ENCODE measurements at places on chromosomes 2 and 18.

DNA sequence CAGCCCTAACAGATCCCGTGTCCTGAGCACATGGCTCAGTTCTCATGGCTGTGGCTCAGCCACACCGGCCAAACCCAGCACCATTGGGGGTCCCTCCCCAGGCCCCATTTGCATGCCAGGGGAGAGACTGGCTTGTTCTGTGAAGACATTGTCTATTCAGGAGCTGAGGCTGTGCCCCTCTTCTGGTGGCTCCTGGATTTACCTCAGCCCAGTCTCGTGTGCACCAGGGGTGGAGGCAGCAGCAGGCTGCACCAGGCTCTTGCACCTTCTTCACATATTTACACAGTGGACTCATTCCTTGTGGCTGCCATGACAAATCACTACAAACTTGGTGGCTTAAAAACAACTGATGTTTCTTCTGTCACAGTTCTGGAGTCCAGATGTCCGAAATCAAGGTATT lies 92.4 kb upstream of the ITGA6 start:
- no peak overlapping the region for H3K27ac ChIP-seq
- no peaks in the 10 kb centered on the region for H3K27me3 ChIP-seq
- H3K4me1 ChIP-seq: peaks cover 7% of the 10 kb centered on the region
- DNase-seq: no peak
- H3K36me3 ChIP-seq: no peaks in the 10 kb centered on the region
- H3K4me3 ChIP-seq: no peak overlapping the region

DNA sequence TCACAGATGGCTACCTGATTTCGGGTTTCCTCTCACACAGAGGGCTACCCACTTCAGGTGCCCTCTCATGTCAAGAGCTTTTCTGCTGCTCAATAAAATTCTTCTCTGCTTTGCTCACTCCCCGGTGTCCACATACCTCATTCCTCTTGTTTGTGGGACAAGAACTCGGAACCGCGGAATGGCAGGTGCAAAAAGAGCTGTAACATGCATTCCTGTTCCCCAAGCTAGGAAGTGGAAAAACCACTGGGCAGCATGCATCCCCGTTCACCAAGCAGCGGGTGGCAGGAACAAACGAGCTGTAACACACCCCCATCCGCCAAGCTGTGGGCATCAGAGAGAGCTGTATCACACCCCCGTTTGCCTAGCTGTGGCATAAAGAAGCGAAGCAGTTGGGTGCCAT lies 27.2 kb upstream of the FRZB start:
- H3K27ac ChIP-seq: no peak overlapping the region
- no peak for DNase-seq
- H3K4me3 ChIP-seq: no peak overlapping the region
- no peaks in the 10 kb centered on the region for H3K27me3 ChIP-seq

DNA sequence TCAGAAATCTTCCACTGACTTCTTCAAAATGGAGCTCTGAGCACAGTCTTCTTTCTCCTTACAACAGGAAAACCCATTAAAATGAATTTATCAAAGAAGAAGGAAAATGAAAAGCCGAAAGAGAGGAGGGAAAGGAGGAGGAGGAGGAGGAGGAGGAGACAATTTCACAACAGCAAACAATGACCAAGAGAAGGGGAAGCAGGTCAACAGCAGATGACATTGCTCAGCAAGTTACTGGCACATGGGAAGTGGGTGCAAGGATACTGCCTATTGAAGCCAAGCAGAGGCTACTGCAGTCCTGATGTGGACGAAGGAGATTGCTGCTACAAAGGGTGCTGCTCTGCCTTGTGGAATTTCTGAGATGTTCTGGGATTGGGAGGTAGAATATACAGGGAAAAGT lies 268.2 kb upstream of the FBXO11 start:
- no peak overlapping the region for H3K27ac ChIP-seq
- no peaks in the 10 kb centered on the region for H3K4me1 ChIP-seq
- no peaks in the 10 kb centered on the region for H3K36me3 ChIP-seq

DNA sequence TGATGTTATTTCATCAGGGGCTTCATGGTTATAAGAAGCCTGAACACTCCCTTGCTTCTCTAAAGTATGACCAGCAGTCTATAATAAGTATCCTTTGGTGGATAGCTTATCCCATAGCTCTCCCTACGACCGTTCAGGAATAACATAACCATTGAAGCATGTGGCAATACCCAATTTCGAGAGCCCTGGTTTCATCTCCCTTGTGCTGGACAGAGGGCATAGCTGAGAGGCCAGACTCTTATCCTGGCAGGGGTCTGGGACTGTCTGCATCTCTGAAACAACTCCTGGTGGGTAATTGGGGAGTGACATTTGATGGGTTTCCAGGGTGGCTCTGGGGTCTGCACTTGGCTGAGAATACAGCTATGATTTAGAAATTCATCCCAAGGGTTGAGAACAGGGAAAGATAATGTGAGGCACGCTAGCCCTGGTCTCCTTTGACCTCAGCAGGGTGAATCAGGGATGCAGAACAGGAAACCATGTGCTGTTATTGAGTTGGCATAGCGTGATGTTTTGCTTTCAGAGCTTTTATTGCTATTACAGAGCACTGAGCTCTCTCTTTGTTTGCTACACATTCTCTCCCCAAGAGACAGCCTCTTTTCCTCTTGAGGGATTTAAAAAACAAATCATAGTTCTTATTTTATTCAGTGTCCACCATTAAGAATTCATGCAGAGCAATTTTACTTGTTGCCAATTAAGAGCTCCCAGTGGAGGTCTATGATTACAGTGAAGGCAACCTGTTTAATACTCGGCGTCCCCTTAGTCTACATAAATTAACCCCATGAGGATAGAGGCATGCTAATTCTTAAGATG lies 274.5 kb downstream of the NCKAP5 start:
- no peaks in the 10 kb centered on the region for H3K4me1 ChIP-seq
- DNase-seq: no peak
- H3K27ac ChIP-seq: no peak overlapping the region
- no peaks in the 10 kb centered on the region for H3K27me3 ChIP-seq
- H3K4me3 ChIP-seq: no peak overlapping the region

GRCh38 chr2:59912042-59912441 lies 641.4 kb downstream of the BCL11A start:
- no peaks in the 10 kb centered on the region for H3K36me3 ChIP-seq
- no peaks in the 10 kb centered on the region for H3K4me1 ChIP-seq
- H3K27me3 ChIP-seq: no peaks in the 10 kb centered on the region
- H3K4me3 ChIP-seq: no peak overlapping the region
- no peak for DNase-seq

DNA sequence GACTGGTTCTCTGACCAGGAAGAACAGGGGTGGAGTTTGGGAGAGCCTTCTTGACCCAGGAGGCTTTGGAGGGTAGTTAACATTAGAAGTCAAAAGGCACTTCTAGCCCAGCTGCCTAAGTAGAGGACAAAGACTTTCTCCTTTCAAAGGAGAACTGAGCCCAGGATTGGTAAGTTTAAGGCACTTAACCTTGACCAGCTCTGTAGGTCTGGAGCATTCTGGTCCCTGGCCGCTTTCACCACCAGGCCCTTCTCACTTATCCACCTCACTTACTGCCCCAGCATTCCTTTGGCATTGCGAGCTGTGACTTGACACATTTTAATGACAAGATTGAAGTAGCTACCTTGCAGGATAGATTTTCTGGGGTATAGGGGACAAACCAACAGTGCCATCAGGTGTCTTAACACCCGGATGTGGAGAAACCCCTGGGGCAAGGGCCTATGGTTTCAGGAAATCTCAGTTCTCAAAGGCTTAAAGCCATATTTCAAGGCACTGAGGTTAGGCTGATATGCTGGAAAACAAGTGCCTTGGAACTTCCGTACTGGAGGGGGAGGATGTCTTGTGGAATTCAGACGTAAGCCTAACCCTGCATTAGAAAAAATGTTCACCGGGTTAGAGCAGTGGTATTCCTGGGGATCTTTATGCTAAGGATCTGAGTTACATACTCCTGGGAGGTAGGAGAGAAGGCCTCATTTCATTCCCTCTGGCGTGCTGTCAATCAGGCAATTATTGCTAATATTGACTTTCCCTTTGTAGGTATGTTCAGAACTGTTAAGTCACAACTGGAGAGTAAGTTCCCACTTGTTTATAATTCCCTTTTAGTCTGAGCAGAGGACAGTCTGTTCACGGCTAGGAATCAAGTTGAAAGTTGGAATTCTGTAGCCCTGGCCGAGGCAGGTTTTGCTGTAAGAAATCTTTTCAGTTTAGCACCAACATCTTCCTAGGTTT lies 4.3 kb downstream of the C2orf68 start:
- no peak for DNase-seq
- no peaks in the 10 kb centered on the region for H3K27me3 ChIP-seq
- H3K4me1 ChIP-seq: peaks cover 68% of the 10 kb centered on the region
- H3K36me3 ChIP-seq: peaks cover 26% of the 10 kb centered on the region

- H3K27ac ChIP-seq: no peak overlapping the region
- no peaks in the 10 kb centered on the region for H3K27me3 ChIP-seq
Measured at GRCh38 chr18:62529597-62529996, 6.8 kb downstream of the ZCCHC2 start.

- no peak overlapping the region for H3K4me3 ChIP-seq
- H3K27ac ChIP-seq: no peak overlapping the region
- H3K27me3 ChIP-seq: no peaks in the 10 kb centered on the region
- H3K4me1 ChIP-seq: peaks cover 3% of the 10 kb centered on the region
- no peaks in the 10 kb centered on the region for H3K36me3 ChIP-seq
- no peak for DNase-seq
Measured at GRCh38 chr2:705971-706511, 28.8 kb upstream of the TMEM18 start.

DNA sequence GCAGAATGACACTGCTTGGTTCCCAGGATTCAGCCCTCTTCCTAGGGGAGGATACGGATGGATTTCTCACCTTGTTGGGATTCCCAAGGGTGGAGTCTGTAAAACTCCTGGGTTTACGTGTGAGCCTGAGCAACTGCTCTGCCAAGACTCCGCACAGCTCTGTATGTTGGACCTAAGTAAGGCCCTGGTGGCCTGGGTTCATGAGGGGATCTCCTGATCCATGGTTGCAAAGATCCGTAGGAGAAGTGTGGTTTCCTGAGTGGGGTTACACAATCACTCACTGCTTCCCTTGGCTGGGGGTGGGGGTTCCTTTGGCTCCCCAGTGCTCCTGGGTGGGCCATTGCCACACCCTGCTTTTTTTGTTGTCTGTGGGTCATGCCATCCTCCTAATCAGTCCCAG lies 37.7 kb downstream of the ANKRD12 start:
- peak overlapping the region; percentile 18 for H3K27ac ChIP-seq
- no peak overlapping the region for H3K4me3 ChIP-seq
- H3K36me3 ChIP-seq: peaks cover 2% of the 10 kb centered on the region
- no peak for DNase-seq
- H3K4me1 ChIP-seq: peaks cover 41% of the 10 kb centered on the region

- no peak overlapping the region for H3K4me3 ChIP-seq
- H3K27ac ChIP-seq: no peak overlapping the region
- H3K27me3 ChIP-seq: no peaks in the 10 kb centered on the region
Measured at GRCh38 chr18:41025666-41026065, 929.4 kb upstream of the PIK3C3 start.

- no peak for DNase-seq
- peak overlapping the region; percentile 34 for H3K27ac ChIP-seq
- no peaks in the 10 kb centered on the region for H3K27me3 ChIP-seq
- H3K36me3 ChIP-seq: no peaks in the 10 kb centered on the region
- H3K4me3 ChIP-seq: peak overlapping the region; percentile 65
- H3K4me1 ChIP-seq: peaks cover 29% of the 10 kb centered on the region
Measured at GRCh38 chr2:16664052-16664731, 1.4 kb downstream of the CYRIA start.

GRCh38 chr2:226906163-226906693 lies 70.4 kb downstream of the RHBDD1 start:
- H3K27me3 ChIP-seq: no peaks in the 10 kb centered on the region
- H3K27ac ChIP-seq: no peak overlapping the region
- peaks cover 4% of the 10 kb centered on the region for H3K4me1 ChIP-seq
- H3K4me3 ChIP-seq: no peak overlapping the region
- H3K36me3 ChIP-seq: peaks cover 3% of the 10 kb centered on the region
- no peak for DNase-seq

DNA sequence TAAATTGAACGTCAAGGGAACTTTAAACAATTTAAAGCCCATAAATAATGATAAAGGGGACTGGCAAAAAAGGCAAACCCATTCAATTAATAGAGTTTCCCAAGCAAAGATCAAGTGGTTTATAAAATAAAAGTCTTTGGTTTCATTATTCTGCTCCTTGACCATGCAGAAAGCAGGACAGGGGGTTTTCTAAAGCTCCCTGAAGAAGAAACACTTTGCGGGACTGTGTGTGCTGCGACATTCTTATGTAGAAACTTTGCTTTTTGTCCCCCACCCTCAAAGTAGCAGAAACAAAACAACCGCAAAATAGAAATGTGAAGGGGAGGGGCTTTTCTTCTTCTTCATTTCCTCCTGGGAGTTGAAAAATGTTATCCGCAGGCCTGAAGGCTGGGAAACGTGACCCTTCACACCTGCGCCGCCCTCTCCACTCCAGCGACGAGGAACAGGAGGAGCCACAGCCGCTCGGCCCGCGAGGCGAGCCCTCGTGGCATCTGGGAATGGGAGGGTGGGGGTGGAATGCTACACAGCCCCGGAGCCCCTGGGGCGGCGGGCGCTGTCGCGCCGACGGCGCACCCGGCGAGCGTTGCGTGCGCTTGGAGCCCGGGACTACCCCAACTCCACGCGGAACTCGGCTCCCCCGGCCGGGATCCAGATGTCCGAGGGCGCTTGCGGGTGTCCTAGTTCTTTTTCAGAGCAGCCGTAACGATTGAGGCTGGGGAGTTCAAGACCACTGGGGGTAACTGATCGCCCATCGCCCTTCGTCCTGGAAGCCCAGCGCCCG lies 4.3 kb upstream of the GBX2 start:
- peaks cover 57% of the 10 kb centered on the region for H3K4me1 ChIP-seq
- no peak overlapping the region for H3K4me3 ChIP-seq
- no peak for DNase-seq
- no peak overlapping the region for H3K27ac ChIP-seq
- H3K27me3 ChIP-seq: peaks cover 100% of the 10 kb centered on the region

DNA sequence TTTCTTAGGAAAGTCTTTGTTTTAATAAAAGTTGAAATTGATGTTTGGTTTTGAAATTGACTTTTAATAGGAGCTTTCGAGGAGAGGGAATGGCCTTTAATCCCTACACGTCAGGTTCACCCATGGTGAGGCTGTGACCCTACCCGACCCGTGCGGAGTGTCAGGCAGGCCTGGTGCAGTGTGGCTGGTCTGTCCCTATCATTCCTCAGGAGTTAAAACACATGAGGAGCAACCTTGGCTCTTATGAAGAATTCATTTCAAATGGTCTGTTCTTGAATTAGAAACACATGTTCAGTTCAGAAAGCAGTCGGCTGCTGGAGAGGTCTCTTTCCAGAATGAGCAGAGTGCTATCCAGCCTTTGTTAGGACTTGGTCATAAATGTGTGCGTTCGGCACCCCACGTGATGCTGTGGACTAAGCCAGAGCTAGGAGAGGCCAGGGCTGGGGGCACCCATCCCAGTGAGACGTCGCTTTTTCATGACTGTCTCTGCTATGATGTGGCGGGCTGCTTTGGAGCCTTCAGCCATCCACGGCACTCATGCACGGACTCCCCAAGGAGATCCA lies 54.7 kb downstream of the EMILIN2 start:
- peak; percentile 78 for DNase-seq
- H3K4me3 ChIP-seq: no peak overlapping the region
- H3K27ac ChIP-seq: peak overlapping the region; percentile 68
- H3K27me3 ChIP-seq: peaks cover 7% of the 10 kb centered on the region
